ENCODE measurements at places on chromosomes 12 and 14.

DNA sequence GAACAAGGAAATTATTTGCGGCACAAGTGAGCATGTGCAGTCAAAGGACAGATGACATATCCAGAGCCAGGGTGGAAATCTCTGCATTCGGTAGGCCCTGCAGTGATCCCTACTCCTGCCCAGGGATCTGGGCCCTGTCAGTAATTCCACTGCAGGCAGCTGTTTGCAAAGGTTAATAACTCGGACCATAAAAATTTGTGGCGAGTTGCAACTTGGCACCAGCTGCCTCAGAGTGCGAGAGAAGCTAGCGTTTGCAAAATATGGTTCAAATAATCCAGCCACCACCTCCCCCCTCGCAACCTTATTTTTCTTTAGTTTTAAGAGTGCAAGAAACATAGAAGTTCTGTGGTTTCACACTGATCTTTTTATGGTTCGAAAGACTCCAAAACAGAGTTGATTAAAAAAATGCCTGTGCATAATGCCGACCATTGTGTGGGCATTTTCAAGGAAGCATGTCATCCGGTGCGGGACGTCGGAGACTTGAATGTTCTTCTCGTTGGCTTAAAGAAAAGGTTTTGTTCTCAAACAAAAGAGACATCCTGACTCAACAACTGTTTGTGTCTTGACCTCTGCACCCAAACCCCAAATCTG, 224.5 kb downstream of the BCL11B start:
- no peak for DNase-seq

DNA sequence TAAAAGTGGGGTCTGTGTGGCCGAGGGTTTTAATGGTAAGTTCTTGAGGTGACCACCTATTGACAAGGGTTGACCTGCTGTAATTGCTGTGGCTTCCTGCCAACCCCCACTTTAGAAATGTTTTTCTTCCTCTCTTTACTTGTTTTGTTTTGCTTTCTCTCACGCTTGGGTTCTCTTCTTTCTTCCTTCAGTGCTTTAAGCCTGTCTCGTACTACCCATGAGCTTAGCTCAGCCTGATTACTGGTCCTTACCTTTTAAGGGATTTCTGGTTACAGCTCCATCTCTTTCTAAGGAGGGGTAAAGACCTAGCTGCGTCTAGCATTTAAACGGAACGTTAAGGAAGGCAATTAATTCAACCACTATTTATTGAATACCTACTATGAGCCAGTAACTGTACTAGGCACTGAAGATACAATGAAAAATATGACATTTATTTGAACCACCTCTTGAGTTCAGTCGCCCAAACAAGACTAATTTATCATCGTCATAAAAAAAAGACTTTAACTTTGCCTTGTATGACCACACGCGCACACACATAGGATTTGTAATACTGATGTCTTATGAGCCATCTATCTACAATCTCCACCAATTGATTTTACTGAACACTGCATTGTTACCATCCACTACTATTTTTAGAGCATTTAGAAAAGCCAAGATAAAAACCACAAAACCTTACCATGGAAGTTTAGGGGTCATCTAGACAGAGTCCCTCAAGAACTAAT, 888 bp upstream of the PPP1R12A start:
- DNase-seq = no peak

GRCh38 chr14:91919814-91920213, 27.7 kb downstream of the FBLN5 start:
- DNase-seq = no peak

DNA sequence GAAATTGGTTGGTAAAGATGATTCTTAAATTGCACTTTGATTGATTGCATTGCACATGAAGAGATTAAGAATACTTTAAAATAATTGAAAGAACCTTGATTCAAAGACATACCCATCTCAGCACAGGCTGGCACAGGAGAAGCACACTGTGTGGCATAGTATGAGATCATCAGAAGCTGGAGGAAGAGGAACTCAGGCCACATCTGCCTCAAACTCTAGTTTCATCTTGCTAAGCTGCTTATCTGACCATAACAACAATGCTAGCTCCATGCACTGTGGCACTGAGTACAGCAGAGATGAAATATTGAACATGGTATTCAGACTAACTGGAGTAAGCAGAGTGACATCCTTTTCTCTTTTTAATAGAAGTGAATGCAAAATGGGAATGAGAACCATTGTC, 99.1 kb downstream of the TBC1D30 start:
- no peak for DNase-seq

GRCh38 chr12:26327975-26328644, 132.7 kb downstream of the SSPN start:
- DNase-seq = no peak

- DNase-seq = no peak
These were observed 36.8 kb upstream of the ALG10B start for GRCh38 chr12:38279756-38280155.

Data from mesothelial cell of epicardium (in vitro differentiated cells).